ENCODE measurements at places on chromosomes 16 and 17. TPM values are rescaled to one million over a fixed set of nuclear protein-coding genes. Genes with fewer than 3 reads are reported as not detected.
A peak's percentile ranks its signal among the peaks of the same experiment; 100 is the strongest.

DNA sequence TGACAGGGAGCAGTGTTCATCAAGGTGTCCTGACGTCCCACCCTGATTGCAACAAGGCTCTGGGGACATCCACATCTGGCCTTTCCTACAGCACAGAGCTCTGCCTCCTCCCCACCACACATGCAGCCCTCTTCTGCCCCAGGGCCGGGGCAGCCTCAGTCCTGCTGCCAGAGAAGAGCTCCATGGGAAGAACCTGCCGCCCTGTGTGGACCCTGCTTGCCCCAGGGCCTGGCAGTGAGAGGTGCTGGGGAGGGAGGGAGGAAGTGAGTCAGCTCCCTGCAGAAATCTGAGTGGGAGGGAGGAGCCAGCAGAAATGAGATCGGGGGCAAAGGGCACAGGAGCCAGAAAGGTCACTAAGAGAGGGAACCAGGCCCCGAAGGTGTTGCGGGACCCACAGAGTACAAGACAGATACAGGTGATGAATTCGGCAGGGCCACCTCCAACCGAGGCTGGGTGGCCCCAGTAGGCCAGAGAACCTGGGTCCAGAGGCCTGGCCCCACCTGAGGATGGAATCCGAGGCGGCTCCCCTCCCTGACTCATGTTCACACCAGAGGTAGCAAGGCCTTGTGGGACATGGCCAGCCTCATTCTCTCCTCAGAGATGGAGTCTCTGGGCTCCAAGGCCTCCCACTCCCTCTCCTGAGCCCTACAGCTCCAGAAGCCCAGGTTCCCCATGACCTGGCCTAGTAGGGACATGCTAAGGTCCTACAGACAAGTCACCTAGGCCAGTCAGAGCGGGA lies 24.8 kb downstream of the MYO18A start:
- peak; percentile 72 for DNase-seq

The MT1H gene
- total RNA-seq = not detected

GRCh38 chr17:68326681-68327080 lies 35.4 kb downstream of the ARSG start:
- DNase-seq = no peak

The RCVRN gene
- total RNA-seq = not detected

DNA sequence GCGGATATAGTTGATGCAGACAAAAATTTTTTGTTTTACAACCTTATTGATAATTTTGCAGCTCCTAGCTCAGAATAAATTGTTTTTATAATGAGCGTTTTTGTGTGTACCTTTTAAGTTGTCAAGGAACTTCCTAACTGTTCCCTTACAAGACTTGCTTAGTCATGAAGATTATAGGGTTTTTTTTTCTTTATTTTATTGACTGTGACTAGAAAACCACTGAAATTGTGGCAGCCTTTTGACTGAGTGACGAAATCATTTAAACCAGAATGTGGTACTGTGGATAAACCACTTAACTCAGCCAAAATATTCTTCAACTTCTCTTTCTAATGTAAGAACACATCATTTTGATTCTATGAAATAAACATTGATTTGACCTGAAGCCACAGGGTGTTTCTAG lies 40.8 kb upstream of the VPS4A start:
- no peak for DNase-seq

- DNase-seq = peak; percentile 89
Measured at GRCh38 chr17:45740553-45741330, 43.4 kb upstream of the CRHR1 start.

GRCh38 chr16:21218153-21218552 lies 6.8 kb upstream of the ZP2 start:
- DNase-seq = no peak

- DNase-seq = no peak
Measured at GRCh38 chr17:81065500-81065899, 30.5 kb downstream of the BAIAP2 start.

The KRT20 gene
- 1.5 TPM for total RNA-seq

DNA sequence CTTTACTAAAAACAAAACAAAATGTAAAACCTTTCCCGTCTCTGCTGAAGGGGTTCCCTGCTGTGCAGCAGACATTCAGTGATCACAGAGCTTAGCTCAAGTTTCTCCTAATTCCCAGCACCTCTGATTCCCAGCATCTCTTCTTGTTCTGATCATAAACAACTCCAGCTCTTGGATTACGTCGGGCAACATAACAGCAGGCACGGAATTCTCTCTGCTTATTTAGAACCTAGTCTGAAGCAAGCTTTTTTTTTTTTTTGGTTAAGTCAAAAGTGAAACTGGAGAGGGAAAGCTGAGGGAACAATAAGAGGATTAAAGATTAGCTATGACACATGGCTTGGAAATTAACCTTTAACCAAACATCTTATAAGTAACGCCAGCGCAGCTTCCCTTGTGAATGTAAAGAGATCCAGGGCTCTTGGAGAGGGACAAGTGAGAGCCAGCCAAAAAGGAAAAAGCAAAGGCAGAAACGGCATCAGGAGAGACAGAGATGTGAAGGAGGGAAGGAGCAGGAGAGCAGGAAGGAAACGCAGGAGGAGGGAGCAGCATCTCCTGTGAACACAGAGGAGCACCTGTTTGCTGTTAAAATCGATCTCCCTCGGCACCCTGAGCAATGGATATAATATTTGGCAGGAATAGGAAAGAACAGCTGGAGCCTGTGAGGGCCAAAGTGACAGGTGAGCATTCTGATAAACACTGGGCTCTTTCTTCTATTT lies at the start of gene BCO1:
TSS of gene BCO1 (plus strand) at position 394 of the 716 bp plus-strand sequence. CDS start at position 614, 220 bp downstream.
- no peak for DNase-seq

DNA sequence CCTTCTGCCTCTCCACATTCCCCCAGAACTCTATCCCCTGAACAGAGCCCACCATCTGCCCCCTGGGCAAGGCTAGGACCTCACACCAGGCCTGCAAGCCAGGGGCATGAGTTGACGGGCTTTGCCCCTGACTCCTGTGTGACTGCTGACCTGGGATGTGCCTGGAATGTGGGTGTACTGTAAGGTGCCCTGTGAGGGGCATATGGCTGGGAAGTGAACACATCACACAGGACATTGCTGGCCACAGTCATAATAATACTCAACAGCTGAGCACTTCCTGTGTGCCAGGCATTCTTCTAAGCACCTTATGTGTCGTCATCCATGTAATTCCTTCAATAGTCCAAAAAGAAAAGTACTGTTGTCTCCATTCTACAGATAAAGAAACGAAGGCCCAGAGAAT lies 13.3 kb downstream of the CES4A start:
- DNase-seq = no peak

The ASGR1 gene
- total RNA-seq = 1.2 TPM

DNA sequence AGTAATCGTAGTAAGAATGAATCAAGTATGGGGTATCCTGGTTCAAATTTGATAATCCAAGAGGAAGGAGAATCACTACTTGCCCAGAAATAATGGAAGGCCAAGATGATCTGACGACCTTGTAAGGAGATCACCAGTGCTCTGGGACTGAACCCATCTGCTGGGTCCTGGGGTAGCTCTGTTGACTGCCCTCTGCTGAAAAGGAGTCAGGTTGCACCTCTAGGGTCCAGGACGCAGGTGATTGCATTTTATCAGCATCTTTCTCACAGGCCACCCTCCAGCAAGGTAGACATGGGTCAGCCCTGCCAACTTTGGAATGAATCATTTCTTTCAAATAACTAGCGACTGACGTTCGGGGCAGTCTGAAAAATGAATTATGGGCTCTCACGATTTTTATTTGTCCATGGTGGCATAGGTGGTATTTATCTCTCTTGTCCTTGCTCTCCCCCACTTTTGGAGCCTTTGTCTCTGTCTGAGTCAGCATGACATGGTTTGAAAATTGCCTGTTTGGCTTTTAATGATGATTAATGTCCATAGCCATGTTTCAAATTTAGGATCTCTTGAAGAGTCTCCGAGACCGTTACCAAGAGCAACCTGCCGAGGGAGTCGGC lies 163.7 kb downstream of the MSI2 start:
- no peak for DNase-seq

GRCh38 chr17:66373944-66374817 lies 71.8 kb downstream of the PRKCA start:
- DNase-seq = no peak

GRCh38 chr17:69375229-69375628 lies 39.3 kb upstream of the MAP2K6 start:
- no peak for DNase-seq

DNA sequence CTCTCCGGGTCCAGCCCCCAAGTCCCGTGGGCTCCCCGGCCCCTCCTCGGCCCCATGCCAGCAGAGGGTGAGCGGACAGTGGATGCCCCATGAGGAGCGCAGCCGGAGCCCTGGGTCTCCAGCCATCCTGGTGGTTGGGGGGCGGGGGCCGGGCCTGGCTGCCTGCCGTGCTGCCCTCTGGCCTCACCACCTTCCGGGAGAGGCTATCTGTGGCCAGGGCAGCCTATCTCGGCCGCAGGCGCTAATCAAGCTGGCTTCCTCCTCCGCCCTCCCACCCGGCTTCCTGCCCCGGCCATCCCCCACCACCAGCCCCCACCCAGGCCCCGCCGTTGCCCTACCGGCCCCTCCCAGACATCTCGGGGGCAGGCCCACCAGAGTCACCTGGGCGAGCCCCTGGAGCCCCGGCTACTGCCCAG lies 46.8 kb downstream of the ZFPM1 start:
- DNase-seq = no peak

- no peak for DNase-seq
Measured at GRCh38 chr17:45279898-45280297, 18.0 kb upstream of the SPATA32 start.

- no peak for DNase-seq
Measured at GRCh38 chr16:102060-102855, 24.2 kb downstream of the MPG start.

The CHST6 gene
- total RNA-seq = 17.9 TPM
